Pancreas (tissue), 10 donors: ENCODE measurements at places on chromosomes 3 and 15. TPM values are rescaled to one million over a fixed set of nuclear protein-coding genes. Genes with fewer than 3 reads are reported as not detected.

GRCh38 chr3:44962621-44963393 lies 13.2 kb downstream of the ZDHHC3 start:
- H3K4me3 ChIP-seq, result no peak overlapping the region
- H3K27me3 ChIP-seq, result no peaks in the 10 kb centered on the region
- H3K4me1 ChIP-seq, result no peaks in the 10 kb centered on the region
- DNase-seq, result no peak
- H3K27ac ChIP-seq, result no peak overlapping the region

GRCh38 chr3:61740494-61740893 lies 179.1 kb downstream of the PTPRG start:
- DNase-seq, result no peak
- H3K36me3 ChIP-seq, result no peaks in the 10 kb centered on the region
- H3K4me1 ChIP-seq, result no peaks in the 10 kb centered on the region
- no peaks in the 10 kb centered on the region for H3K27me3 ChIP-seq
- no peak overlapping the region for H3K4me3 ChIP-seq

DNA sequence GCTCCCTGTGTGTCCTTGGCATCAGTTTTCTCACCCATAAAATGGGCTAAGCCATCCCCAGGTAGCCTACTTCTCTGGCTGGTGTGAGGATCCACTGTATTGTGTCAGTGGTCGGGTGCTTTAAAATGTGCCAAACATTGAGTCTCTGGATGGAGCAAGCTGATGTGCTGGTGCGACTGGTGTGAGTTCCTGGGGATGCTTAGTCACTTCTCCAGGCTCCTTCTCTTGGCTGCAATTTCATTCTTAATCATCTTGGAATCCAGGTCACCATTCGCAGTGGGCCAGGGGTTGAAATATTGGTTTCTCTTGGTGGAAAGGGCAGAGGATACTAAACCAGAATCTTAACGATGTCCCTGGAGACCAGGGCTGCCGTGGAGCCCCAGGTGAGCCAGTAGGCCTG lies 29.3 kb downstream of the SCN5A start:
- no peaks in the 10 kb centered on the region for H3K27me3 ChIP-seq
- H3K4me1 ChIP-seq, result no peaks in the 10 kb centered on the region
- H3K4me3 ChIP-seq, result no peak overlapping the region
- H3K36me3 ChIP-seq, result no peaks in the 10 kb centered on the region
- DNase-seq, result no peak
- no peak overlapping the region for H3K27ac ChIP-seq

CRYGS gene
- 1.8 TPM for total RNA-seq

MAP6D1 gene
- total RNA-seq, result 4.2 TPM
